Activated CD4-positive, CD25-positive, alpha-beta regulatory T cell treated with anti-CD3 and anti-CD28 coated beads, Interleukin-2, amount 50 U/mL, for 16 hours (primary cell): ENCODE measurements at places on chromosomes 12 and 14.

DNA sequence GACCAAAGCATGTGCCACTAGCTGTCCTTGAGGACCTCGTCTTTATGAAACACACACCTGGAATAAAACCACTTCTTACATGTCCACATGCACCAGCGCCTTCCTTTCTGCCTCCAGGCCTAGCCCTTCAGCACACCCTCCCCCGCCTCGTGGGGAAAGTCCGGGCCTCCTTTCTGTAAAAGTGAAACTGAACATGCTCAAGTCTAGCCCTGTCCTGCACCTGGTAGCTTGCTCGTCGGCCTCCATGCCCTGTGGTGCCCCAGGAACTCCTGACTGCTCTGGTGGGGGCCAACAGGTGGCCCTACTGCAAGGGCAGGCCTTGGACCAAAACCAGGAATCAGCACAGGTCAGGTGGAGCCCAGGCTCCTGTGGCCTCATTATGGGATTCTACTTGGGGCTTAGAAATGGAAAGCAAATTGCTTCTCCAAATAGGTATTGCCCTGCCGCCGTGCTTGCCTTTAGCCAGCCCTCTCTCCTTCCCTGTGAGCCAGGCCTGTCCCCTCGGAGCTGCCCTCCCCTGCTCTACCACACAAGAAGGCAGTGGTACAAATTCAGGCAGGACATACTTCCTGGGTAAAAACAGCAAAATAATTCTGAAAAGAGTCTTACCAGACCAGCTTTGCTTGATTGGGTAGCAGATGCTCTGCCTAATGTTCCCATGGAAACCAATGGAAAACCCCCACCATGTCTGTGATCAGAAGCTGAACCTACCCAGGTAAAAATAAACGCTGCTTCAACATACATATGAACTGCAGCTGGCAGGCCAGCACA lies 43.5 kb downstream of the ERH start:
- peak; percentile 21 for DNase-seq

DNA sequence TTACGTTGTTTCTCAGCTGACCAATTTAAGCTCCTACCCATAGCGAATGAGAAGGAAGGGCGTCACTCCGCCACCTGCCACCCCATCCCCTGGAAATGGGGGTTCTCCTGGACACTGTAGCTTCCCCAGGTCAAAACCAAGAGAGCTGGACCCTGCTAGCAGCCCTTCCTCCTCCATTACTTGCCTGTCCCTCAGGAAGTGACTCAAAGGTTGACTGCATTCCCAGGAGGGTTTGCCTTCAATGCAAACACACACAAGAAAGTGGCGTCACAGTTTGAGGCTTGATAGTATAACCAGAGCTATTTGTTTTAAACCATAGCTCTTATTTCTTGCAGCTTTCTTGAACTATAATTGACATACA lies 79.1 kb downstream of the KCNK13 start:
- no peak for DNase-seq

- DNase-seq = no peak
Observed at GRCh38 chr14:101361044-101361443, 200.3 kb upstream of the DIO3 start.

DNA sequence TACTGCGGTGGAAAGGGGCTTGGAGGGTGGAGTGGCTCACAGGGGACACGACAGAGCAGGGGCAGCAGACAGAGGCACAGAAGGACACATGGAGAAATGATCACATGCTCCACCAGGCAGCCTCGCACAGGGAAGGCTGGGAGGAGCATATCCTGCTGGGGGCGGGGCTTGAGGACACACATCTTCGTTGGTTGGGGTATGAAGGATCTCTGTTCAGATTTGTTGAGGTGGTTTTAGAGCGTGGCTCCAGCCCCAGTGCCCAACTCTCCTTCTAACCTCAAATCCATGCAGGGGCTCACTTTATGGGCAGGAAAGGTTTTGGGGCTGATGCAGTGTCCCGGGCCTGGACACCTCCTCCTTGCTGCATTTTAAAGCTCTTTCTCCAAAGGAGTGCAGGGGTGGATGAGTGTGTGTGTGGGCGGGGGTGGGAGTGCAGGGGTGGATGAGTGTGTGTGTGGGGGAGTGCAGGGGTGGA lies 733 bp upstream of the P3H3 start:
- no peak for DNase-seq
